ENCODE measurements at places on chromosomes 12 and 14.

GRCh38 chr14:48390346-48390745, 714.9 kb upstream of the MDGA2 start:
- no peak for DNase-seq

DNA sequence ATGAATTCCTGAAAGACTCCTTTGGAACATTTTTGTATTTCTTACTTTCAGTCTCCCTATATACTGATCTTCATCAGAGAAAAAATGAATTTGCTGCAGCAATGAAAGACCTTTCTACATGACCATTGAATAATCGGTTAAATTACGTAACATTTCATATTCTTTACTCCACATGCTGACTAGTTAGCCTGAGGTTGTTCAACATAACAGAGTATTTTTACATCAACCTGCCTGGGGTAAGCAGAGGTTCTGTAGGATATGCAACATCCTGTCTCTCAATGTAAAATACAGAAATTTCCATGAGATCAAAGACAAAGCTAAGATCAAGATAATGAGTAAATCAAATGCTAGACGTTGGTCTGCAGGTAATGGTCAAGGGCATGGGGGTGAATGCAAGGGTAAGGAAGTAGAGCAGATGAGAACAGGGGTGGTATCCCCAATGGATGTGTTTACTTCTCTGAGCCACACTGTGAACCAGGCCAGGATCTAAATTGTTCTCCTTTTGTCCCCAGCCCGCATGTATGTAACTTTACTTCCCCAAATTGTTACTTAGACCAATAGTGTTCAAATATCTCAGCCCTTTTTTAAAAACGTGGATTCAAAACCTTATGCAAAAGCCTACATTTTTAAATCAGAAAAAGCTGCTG, 45.4 kb downstream of the DUSP6 start:
- no peak for DNase-seq

GRCh38 chr12:1281683-1282366, 290.8 kb downstream of the ERC1 start:
- DNase-seq = no peak

DNA sequence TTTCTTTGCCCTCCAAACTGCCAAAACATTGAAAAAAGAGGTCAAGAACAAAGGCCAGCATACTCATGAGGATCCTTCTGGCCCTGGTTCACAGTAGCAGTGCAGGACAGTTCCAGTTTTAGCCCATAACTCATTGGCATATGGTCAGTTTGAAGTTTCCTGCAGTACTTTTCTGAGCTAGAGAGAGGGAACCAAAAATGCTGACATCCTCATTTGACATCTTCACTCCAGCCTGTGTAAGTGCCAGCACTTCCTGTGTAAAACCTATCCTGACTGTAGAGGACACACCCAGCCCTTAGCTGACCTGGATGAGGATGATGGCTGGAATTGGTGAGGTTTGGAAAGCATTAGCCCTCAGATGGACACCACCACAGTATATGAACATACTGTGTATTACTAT, 84.1 kb downstream of the FGD4 start:
- DNase-seq = no peak

GRCh38 chr12:32679920-32680237, 778 bp downstream of the DNM1L start:
- no peak for DNase-seq

DNA sequence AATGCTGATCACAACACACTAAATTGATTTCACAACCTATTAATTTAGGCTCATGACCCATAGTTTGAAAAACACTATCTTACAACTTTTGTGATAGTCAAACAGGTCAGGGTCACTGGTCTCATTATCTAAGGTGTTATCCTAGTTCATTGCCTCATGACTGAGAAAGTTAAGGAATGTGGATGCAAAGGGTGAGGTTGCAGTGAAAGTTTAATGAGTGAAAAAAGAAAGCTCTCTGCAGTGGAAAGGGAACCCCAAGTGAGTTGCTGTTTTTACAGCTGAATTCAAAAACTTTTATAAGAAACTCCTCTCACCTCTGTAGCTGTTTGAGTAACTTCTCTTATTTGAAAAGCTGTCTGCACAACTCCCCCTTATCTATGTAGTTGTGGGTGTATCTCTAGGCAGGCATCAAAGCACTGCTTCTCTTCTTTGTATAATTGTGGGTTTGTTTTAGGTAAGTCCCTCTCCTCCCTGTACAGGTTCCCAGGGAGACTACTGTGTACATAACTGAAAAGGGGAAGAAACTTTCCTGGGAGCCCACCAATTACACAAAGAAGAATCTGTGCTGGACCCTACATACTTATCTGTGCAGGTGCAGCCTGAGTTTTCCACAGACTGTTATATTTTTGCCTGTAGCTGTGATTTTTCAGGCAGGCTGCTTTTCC, 18.9 kb downstream of the DNAL1 start:
- DNase-seq = no peak

- no peak for DNase-seq
Observed at GRCh38 chr14:31203414-31203742, 4.2 kb downstream of the HECTD1 start.

GRCh38 chr14:72736786-72737559, 156.9 kb downstream of the DPF3 start:
- peak; percentile 74 for DNase-seq

DNA sequence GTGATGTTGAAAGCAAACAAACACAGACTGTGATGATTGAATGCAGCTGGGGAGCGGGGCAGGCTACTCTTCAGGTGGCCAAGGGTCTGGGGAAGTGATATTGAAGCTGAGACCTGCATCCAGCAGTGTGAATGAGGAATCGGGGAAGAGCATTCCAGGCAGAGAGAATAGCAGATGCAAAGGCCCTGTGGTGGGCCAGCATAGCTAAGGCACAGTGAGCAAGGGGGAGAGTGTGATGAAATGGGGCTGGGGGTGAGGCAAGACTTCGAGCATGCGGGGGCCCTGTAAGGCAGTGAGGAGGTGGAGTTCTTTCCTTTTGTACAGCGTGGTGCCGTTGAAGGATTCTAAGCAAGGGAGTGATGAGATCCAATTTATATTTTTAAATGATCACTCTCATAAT, 77.4 kb downstream of the KCNK13 start:
- no peak for DNase-seq

- no peak for DNase-seq
Observed at GRCh38 chr14:80446356-80446755, 235.1 kb upstream of the DIO2 start.

- no peak for DNase-seq
Observed at GRCh38 chr12:52757449-52758176, 19.5 kb downstream of the KRT76 start.

- DNase-seq = no peak
Observed at GRCh38 chr14:91330096-91330696, 85.7 kb upstream of the GPR68 start.

- DNase-seq = peak; percentile 63
Observed at GRCh38 chr12:49092086-49092815, 2.4 kb downstream of the DHH start.

GRCh38 chr12:15274561-15274967, 47.7 kb upstream of the PTPRO start:
- DNase-seq = peak; percentile 59

GRCh38 chr12:105107494-105108371, at the start of gene WASHC4:
TSS of gene WASHC4 (plus strand) at chr12:105107731. CDS start at chr12:105107801, 70 bp downstream.
- peak; percentile 98 for DNase-seq

GRCh38 chr12:69935651-69936100, 110.6 kb downstream of the MYRFL start:
- no peak for DNase-seq

DNA sequence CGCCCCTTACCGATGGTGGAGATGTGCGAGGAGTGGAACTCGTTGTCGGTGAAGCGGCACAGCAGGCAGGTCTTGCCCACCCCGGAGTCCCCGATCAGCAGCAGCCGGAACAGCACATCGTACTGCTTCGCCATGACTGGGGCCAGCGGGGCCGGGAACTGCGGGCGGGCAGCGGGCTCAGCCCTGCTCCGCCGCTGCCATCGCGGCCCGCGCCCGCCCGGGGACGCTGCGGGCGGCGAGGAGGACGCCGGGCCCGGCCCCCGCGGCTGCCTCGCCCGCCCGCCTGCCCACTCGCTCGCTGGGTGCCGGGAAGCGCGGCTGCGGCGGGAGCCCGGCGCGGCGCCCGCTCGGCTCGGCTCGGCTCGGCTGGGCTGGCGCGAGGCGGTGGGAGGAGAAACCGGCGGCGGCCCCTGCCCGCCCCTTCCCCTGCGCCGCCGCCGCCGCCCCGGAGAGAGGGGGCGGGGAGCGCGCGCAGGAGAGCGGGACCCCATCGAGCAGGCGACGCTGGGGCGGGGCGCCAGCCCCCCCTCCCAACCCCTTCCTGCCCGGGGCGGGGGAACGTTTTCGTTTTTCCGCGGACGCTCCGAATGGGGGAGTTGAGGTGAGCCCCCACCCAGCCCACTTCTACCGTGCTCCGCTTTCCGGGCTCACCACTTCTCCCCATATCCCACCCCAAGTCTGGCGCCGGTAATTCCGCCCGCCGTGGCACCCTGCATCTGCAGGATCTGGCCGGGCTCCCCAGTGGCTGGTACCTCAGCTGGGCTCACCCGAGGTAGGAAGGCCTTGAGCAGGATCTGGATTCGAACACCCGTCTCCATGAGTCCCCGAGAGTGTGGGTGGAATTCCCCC, at the start of gene RAB15:
Gene RAB15, minus strand, starts transcription at position 394 of the 849 bp plus-strand sequence. Its CDS starts 260 bp downstream, at position 134.
- peak; percentile 63 for DNase-seq

DNA sequence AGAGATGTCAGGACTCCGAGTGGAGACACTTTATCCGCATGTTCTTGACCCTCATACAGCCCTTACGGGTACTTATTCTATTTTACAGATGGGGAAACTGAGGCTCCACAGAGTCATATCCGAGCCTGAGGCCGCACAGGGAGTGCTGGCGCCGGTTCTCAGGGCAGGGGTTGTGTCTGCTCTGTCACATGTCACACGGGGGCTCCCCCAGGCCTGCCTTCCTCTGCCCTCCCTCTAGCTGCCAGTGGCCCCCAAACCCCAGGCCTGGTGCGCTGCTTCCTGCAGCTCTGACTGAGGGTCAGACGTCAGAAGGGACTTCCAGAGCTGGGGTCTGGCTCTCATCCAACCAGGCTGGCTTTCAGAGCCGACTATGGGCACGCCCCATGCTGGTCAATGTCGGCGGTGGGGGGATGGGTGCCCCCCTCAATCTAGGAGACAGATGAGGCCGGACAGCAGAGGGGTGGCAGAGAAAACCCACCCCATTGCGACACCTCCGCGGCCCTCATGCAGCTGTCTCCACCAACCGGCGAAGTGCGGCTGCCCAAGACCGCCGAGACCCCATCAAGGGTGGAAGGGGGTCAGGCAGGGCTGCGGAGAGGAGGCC, 811 bp upstream of the INF2 start:
- peak; percentile 49 for DNase-seq

GRCh38 chr12:104486363-104486750, 29.6 kb downstream of the CHST11 start:
- DNase-seq = no peak

Data from BE2C (cell line).